Activated CD8-positive, alpha-beta T cell treated with anti-CD3 and anti-CD28 coated beads for 36 hours (primary cell): ENCODE measurements at places on chromosomes 2 and 18. TPM values are rescaled to one million over a fixed set of nuclear protein-coding genes. Genes with fewer than 3 reads are reported as not detected.

DNA sequence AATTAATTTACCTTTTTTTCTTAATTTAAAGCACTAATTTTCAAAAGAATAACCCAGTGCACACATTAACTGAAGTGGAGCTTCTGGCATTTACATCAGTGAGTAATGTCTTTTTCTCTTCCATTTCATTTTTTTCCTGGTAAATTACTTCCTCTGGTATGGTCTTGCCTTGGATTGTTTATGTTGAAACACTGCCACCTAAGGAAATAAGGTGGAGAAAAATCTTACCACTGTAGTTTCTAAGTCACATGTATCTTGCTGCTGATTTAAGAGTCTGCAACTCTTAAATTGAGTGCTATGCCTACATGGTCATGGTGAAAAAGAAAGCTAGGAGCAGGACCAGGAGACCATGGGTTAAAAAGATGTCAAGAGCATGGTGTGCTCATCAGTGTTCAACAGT, 51.0 kb downstream of the TTC27 start:
- no peaks in the 10 kb centered on the region for H3K27me3 ChIP-seq
- H3K4me3 ChIP-seq = no peak overlapping the region
- DNase-seq = no peak
- no peak overlapping the region for H3K27ac ChIP-seq
- no peaks in the 10 kb centered on the region for H3K4me1 ChIP-seq
- peaks cover 31% of the 10 kb centered on the region for H3K36me3 ChIP-seq

GRCh38 chr18:70663141-70663540, 374.3 kb downstream of the SOCS6 start:
- no peaks in the 10 kb centered on the region for H3K27me3 ChIP-seq
- no peak for DNase-seq
- peaks cover 46% of the 10 kb centered on the region for H3K4me1 ChIP-seq
- H3K36me3 ChIP-seq = peaks cover 6% of the 10 kb centered on the region
- H3K27ac ChIP-seq = peak overlapping the region; percentile 87

DNA sequence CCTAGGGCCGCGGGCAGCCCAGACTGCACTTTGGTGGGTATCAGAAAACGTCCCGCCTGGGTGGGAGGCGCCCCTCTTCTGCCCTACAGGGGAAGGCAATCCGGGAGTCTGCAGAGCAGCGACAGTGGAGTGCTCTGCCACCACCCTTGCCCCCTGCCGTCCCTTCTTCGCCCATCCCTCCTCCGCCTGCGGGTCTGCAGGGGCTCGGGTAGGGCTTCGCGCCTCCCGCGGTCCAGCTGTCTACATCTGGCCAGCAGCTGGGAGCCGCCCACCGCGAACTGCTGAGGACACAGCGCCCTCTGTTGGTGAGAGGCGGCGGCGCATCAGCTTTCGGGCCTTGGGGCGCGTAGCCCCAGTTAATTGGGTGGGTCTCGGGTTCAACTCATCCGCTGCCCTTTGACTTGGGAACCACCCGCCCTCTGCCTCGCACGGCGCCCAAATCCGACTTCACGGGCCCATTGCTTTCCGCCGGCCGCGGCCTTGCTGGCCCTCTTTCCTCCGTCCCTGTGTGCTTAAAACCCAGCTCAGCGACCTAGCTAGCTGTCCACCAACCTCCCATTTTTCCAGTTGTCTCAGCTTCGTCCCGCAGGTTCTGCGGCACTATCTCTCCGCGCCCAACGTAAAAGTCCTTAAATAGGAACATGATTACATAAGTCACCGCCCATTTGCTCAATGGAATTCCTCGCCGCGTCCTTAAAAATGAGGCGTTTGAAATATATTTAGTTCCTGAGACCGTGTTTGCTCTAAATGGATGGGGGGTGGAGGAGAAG, 17.6 kb downstream of the WNT10A start:
- peaks cover 43% of the 10 kb centered on the region for H3K4me1 ChIP-seq
- DNase-seq = peak; percentile 90
- peaks cover 33% of the 10 kb centered on the region for H3K27me3 ChIP-seq
- peak overlapping the region; percentile 56 for H3K4me3 ChIP-seq
- peak overlapping the region; percentile 73 for H3K27ac ChIP-seq
- H3K36me3 ChIP-seq = peaks cover 8% of the 10 kb centered on the region

GRCh38 chr18:67969458-67969857, 452.9 kb upstream of the DSEL start:
- no peaks in the 10 kb centered on the region for H3K36me3 ChIP-seq
- H3K27ac ChIP-seq = no peak overlapping the region
- no peak overlapping the region for H3K4me3 ChIP-seq
- no peaks in the 10 kb centered on the region for H3K4me1 ChIP-seq
- no peaks in the 10 kb centered on the region for H3K27me3 ChIP-seq
- no peak for DNase-seq

Gene WDR43
- 129 TPM for total RNA-seq
